ENCODE measurements at places on chromosomes 7 and 10. TPM values are rescaled to one million over a fixed set of nuclear protein-coding genes. Genes with fewer than 3 reads are reported as not detected.

DNA sequence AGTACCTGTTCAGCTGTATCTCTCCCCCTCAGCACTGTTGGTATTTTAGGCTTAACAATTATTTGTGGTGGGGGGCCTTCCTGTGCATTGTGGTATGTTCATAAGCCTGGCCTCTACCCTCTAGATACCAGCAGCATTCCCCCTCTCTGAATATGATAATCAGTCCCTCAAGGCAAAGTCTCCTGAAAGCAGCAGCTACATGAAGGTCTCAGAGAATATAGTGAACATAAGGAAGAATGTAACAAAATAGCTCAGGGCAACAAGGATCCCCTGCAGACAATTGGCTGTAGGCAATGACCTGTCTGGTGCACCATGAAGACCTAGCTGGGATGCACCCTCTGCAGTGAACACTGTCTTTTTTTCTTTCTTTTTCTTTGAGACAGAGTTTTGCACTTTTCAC is 86.4 kb downstream of the CTBP2 start:
- H3K4me1 ChIP-seq, result no peaks in the 10 kb centered on the region
- H3K27me3 ChIP-seq, result no peaks in the 10 kb centered on the region
- DNase-seq, result no peak
- H3K4me3 ChIP-seq, result no peak overlapping the region
- no peak overlapping the region for H3K27ac ChIP-seq

CABCOCO1 gene
- not detected for total RNA-seq

ADAM12 gene
- total RNA-seq, result 1.2 TPM

DNA sequence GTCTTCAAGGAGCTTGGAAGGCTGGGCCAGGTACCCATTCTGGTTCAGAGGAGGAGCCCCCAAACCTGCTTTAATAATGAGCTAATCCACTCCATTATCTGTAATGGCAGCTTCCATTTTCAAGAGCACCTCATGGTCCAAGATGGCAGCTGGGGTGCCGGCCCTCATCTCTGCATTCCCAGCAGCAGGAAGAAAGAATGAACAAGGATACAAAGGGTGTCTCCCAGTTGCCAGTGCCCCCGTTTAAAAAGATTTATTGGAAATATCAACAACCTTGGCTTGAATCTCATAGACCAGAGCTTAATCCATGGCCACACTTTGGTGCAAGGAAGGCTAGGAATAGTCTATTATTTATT is 8.5 kb downstream of the LAT2 start:
- H3K4me3 ChIP-seq, result no peak overlapping the region
- H3K36me3 ChIP-seq, result no peaks in the 10 kb centered on the region
- no peak for DNase-seq
- peaks cover 17% of the 10 kb centered on the region for H3K27me3 ChIP-seq
- no peak overlapping the region for H3K27ac ChIP-seq

C10orf53 gene
- not detected for total RNA-seq

GRCh38 chr7:108684629-108685028 is 115.0 kb downstream of the DNAJB9 start:
- no peaks in the 10 kb centered on the region for H3K4me1 ChIP-seq
- no peak overlapping the region for H3K27ac ChIP-seq
- H3K4me3 ChIP-seq, result no peak overlapping the region

DNA sequence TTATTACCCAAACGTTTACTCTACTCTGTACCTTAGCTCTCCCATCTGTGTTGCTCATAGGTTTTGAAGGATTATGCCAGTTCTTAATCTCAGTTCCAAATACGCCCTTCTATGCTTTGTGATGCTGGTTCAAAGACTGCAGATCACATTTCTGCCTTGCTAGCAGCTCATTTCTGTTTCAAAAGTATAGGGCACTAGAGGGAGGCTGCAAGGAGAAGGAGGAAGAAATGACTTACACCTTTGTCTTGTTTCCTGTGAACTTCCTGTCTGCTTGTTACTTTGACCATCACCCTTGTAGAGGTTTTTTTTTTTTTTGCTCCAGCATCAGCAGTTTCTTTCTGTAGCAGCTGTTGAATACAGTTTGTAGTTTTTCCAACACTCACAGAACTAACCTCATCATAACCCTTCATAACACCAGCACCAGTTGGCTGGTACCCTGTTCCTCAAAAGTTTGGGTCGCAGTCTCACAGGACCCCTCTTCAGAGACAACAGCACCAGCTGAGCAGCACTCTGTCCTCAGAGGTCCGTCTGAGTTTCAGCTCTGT is 16.5 kb downstream of the SLK start:
- peak overlapping the region; percentile 63 for H3K27ac ChIP-seq
- H3K36me3 ChIP-seq, result peaks cover 3% of the 10 kb centered on the region
- no peak for DNase-seq
- H3K27me3 ChIP-seq, result no peaks in the 10 kb centered on the region

- H3K27me3 ChIP-seq, result peaks cover 12% of the 10 kb centered on the region
- DNase-seq, result peak; percentile 40
- H3K4me1 ChIP-seq, result peaks cover 27% of the 10 kb centered on the region
- H3K4me3 ChIP-seq, result peak overlapping the region; percentile 96
- peak overlapping the region; percentile 82 for H3K27ac ChIP-seq
These were observed 686 bp downstream of the ABI1 start for GRCh38 chr10:26860102-26860442.

FEZF1 gene
- not detected for total RNA-seq

NEUROD6 gene
- total RNA-seq, result not detected

GRCh38 chr7:11469028-11469745 is 362.8 kb downstream of the THSD7A start:
- H3K4me1 ChIP-seq, result no peaks in the 10 kb centered on the region
- H3K27me3 ChIP-seq, result no peaks in the 10 kb centered on the region
- no peak for DNase-seq

- no peaks in the 10 kb centered on the region for H3K4me1 ChIP-seq
- H3K27ac ChIP-seq, result no peak overlapping the region
- H3K27me3 ChIP-seq, result peaks cover 9% of the 10 kb centered on the region
- H3K4me3 ChIP-seq, result no peak overlapping the region
- no peak for DNase-seq
- H3K36me3 ChIP-seq, result no peaks in the 10 kb centered on the region
These were observed 121.5 kb downstream of the SEC23IP start for GRCh38 chr10:120014031-120014430.

- DNase-seq, result no peak
- no peak overlapping the region for H3K27ac ChIP-seq
- no peak overlapping the region for H3K4me3 ChIP-seq
- H3K4me1 ChIP-seq, result no peaks in the 10 kb centered on the region
- H3K36me3 ChIP-seq, result peaks cover 26% of the 10 kb centered on the region
These were observed 229.1 kb downstream of the ELFN1 start for GRCh38 chr7:1899196-1899595.

DNA sequence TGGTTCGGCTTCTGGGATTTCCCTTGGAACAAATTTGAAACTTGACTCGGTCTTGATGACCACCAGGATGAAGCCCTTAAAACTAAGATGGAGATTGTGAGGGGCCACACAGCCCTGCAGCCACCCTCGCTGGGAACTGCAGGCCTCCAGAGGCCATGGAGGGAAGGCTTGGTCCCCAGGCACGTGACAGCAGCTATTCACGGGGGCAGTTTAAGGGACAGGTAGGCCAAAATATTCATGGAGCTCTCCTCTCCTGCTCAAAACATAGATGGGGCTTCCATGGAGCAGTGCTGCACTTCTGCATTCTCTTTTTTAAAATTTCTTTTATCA is 137.0 kb downstream of the ADCY1 start:
- no peak for DNase-seq
- peaks cover 26% of the 10 kb centered on the region for H3K27me3 ChIP-seq
- H3K27ac ChIP-seq, result no peak overlapping the region
- H3K4me1 ChIP-seq, result no peaks in the 10 kb centered on the region
- no peaks in the 10 kb centered on the region for H3K36me3 ChIP-seq

DNA sequence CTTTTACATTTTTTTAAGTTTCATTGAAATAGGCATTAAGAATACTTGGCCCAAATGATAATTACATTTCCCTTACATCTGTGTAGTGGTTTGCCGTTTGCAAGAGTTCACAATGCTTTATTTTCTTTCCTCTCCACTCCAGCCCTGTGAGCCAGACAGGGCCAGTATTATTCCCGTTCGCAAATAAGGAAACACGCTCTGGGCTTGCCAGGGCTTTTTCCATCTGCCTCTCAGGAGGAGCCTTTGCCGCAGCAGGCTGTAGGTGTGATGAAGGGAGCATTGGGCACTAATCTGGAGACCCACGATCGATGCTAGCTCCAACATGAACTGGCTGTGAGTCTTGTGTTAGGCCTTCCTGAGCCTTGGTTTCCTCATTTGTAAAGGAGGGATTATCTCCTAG is 154.4 kb downstream of the GALNT17 start:
- H3K4me3 ChIP-seq, result no peak overlapping the region
- no peak overlapping the region for H3K27ac ChIP-seq
- no peak for DNase-seq
- no peaks in the 10 kb centered on the region for H3K36me3 ChIP-seq
- H3K27me3 ChIP-seq, result no peaks in the 10 kb centered on the region

GRCh38 chr10:31687663-31688482 is 240.8 kb downstream of the ARHGAP12 start:
- H3K27ac ChIP-seq, result no peak overlapping the region
- DNase-seq, result no peak
- H3K4me3 ChIP-seq, result no peak overlapping the region
- no peaks in the 10 kb centered on the region for H3K27me3 ChIP-seq

DNA sequence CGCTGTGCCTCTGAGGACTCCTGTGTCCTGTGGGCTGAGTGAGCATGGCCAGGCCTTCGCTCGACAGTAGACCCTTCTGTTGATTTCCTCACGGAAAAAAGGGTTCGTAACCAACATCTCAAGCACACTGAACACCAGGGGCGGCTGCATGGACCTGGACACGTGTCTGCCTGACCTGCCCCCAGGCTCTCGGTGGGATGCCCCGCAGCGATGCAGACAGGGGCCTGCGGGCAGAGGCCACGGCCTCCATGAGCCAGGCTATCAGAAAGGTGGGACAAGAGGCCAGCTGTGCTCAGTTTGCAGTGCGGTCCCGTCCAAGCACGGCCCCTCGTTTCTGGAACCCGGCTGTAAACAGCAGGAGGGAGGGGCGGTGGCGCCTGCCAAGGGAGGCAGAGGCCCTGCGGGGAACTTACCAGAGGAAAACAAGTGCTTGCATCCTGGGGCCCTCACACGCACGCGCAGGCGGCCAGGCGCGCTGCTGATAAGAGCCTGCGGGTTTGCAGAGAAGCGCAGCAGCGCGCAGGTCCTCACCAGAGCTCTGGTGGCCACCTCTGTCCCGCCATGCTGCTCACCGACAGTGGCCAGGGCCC is 10.6 kb downstream of the GPR146 start:
- peak overlapping the region; percentile 7 for H3K27ac ChIP-seq
- DNase-seq, result peak; percentile 67
- peaks cover 6% of the 10 kb centered on the region for H3K36me3 ChIP-seq
- peaks cover 13% of the 10 kb centered on the region for H3K4me1 ChIP-seq
- no peaks in the 10 kb centered on the region for H3K27me3 ChIP-seq

DNA sequence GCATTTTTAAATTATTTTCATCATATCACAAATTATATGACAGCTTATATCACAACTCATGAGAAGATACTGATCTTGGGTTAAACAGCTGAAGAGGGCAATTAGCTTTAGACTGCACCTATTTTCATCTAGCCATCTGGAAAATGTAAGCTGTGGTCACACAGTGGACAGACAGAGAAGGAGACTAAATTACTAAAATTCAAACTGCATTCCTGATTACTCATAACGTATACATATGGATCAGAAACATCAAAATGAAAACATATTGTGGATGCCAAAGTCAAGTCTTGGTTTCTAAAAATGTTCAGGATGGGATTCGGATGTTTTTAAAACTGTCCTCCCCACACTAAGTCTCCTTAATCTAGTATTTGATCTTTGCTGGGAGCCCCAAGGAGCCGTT is 6.6 kb downstream of the BBIP1 start:
- H3K4me1 ChIP-seq, result no peaks in the 10 kb centered on the region
- H3K27ac ChIP-seq, result no peak overlapping the region
- H3K4me3 ChIP-seq, result no peak overlapping the region
- H3K36me3 ChIP-seq, result peaks cover 4% of the 10 kb centered on the region
- H3K27me3 ChIP-seq, result no peaks in the 10 kb centered on the region

DNA sequence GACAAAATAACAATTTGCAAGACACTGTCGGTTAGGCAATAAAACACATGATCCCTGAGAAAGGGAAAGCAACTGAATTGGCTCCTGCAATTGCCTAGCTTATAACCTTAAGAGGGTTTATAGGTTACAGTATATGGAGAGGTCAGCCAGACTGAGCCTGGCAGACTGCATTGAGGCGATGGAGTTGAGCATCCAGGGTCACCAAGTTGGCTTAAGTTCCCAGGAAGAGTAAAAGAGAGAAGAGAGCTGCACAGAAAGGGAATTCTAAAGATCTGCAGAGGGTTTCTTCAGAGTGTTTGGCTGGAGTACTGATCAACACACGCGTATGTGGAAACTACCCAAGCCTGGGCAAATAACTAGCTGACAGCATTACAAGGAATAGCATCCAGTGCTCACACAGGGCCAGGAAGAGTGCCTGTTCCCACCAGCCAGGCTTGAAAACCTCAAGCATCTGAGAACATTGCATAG is 11.2 kb downstream of the ANKMY2 start:
- H3K27ac ChIP-seq, result no peak overlapping the region
- H3K36me3 ChIP-seq, result peaks cover 2% of the 10 kb centered on the region
- no peaks in the 10 kb centered on the region for H3K4me1 ChIP-seq
- DNase-seq, result no peak

TMEM184A gene
- total RNA-seq, result not detected

ATP5F1C gene
- total RNA-seq, result 132 TPM

DNA sequence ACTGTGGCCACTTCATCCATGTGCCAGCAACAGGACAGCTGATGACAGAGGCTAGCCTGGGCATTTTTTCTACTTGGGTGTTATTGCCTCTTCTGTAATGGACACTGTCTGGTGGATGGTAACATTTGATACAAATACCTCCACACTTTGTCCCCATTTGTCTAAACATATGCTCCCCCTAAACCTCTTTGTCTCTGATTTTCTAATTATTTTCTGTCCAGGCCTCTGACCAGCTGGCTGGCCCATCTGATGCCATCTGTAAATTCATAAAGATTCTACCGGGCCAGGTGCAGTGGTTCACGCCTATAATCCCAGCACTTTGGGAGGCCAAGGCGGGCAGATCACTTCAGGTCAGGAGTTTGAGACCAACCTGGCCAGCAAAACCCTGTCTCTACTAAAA is 84.7 kb upstream of the IFRD1 start:
- H3K36me3 ChIP-seq, result no peaks in the 10 kb centered on the region
- H3K4me3 ChIP-seq, result no peak overlapping the region
- peaks cover 8% of the 10 kb centered on the region for H3K27me3 ChIP-seq
- H3K27ac ChIP-seq, result no peak overlapping the region
- H3K4me1 ChIP-seq, result no peaks in the 10 kb centered on the region

DNA sequence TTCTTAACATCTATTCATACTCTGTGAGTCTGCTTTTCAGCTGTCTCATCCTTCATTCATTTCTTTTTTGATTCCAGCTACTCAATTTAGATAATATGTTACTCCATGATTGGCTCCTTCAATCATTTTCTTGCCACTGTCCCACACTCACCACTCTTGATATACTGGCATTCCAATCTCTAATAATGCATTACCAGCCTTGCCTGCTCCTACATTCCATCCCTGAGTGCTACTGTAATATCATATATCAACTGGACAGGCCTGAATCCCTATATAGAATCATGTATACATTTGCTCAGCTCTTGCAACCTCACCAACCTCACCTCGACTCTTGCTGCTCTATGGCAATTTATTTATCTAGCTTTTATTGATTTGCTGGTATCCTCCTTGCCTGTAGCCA is 45.0 kb upstream of the SLC13A1 start:
- no peaks in the 10 kb centered on the region for H3K4me1 ChIP-seq
- no peaks in the 10 kb centered on the region for H3K36me3 ChIP-seq
- no peaks in the 10 kb centered on the region for H3K27me3 ChIP-seq
- no peak for DNase-seq

POU6F2 gene
- not detected for total RNA-seq

- no peak for DNase-seq
- H3K27me3 ChIP-seq, result no peaks in the 10 kb centered on the region
- no peak overlapping the region for H3K4me3 ChIP-seq
- H3K4me1 ChIP-seq, result no peaks in the 10 kb centered on the region
- H3K27ac ChIP-seq, result no peak overlapping the region
These were observed 9.2 kb downstream of the AQP1 start for GRCh38 chr7:30920584-30921539.

SDK1 gene
- total RNA-seq, result 1.7 TPM

Data from T-cell (primary cell).